Activated CD4-positive, alpha-beta T cell treated with anti-CD3 and anti-CD28 coated beads, Interleukin-2, amount 10 ng/mL, durations not matched to agents 24 days and 14 days (primary cell): ENCODE measurements at places on chromosomes 4 and X. TPM values are rescaled to one million over a fixed set of nuclear protein-coding genes. Genes with fewer than 3 reads are reported as not detected.

CHRDL1 gene
- total RNA-seq, result not detected in 2 replicates

LRP2BP gene
- total RNA-seq, result 0.43 and 0.65 TPM in 2 replicates

DRD5 gene
- not detected in 2 replicates for total RNA-seq

OPRPN gene
- total RNA-seq, result not detected in 2 replicates
